ENCODE measurements at places on chromosomes 1 and 21.

GRCh38 chr1:93690921-93691789 is 9.5 kb upstream of the BCAR3 start:
- DNase-seq, result no peak

- DNase-seq, result no peak
Measured at GRCh38 chr1:29504709-29505410, 268.5 kb downstream of the PTPRU start.

DNA sequence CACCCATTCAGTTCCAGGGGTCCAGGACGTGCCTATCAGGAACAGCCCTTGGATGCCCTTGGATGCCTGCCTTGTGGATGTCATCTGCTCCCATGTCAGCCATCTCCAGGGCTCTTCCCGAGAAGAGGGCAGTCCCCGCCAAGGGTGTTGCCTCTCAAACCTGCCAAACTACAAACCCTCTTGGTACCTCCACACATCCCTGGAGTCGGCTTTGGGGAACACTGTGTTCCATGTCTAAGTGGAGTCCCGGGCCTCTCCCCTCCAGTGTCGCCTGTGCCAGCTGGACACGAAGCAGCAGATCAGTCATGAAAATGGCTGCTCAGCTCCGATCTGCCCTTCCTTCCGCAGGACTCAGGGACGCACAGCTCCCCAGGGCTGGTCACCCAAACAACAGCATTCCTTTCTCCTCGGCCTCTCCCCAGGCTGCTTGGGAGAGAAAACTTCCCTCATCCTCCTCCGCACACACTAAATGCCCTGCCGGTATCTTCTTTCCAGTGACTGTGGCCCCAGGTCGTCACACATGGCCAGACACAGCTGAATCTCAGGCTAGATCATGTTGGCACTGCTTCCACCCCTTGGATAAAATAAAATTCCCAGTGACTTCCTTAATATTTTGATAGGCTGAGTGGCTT is 53.4 kb downstream of the GALNT2 start:
- DNase-seq, result no peak

DNA sequence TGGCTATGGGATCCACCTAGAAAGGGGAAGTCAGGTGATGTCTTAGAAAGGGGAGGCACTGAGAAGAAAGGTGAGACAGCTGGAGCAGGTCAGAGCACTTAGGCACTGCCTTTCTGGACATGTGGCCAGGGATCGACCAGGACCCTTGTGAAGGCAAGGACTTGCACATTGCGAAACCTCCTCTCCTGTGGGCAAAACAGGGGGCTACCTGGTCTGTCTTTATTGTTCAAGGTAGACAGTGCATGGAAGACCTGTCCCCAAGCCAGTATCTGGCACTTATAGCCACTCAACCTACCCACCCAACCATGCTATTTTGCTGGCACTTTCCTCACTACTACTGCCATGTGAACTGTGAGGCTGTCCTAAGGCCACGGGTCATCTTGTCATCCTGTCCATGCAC is 67.2 kb downstream of the NAV1 start:
- no peak for DNase-seq

- DNase-seq, result no peak
Measured at GRCh38 chr1:15089258-15089992, 64.1 kb upstream of the TMEM51 start.

- DNase-seq, result no peak
Measured at GRCh38 chr1:164774413-164774812, 215.4 kb downstream of the PBX1 start.

DNA sequence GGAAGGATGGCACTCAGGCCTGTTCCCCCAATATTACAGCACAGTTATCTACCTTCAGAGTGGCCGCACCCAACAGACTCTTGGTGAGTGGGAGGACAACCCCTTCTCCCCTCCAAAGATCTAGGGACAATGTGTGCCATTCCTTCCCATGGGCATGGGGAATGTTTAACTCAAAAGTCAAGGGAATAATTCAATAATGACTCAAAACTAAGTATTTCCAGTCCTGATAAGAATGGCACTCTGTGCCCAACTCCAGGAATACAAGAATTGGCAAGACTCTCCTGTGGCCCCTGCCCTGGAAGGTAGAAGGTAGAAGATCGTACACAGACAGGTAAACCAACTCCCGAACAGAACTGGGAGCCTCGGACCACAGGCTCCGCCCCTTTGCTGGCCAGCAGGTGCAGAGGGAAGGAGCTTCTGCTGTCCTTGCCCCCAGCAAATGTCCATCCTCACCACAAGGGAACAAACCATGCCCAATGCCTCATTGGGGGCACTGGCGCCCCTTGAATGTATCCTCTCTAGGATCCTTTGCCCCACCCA is 514.0 kb downstream of the NPHP4 start:
- no peak for DNase-seq

DNA sequence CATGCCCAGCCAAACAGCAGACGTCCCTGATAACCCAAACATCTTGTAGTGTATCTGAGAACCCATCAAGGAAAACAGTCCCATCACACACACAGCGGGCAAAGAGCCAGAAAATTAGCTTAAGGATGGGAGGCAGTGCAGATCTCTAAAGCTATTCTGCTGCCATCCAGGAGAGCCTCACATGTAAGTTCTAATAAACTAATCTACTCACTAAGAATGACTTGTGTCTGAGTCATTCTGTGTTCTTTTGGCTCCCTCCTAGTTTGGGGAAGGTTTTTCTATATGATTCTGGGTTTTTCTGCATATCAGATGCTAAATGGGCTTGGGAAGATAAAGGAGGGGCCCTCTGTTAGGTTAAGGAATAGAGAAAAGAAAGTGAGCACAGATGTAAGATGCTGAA is 162.8 kb downstream of the HUNK start:
- no peak for DNase-seq

DNA sequence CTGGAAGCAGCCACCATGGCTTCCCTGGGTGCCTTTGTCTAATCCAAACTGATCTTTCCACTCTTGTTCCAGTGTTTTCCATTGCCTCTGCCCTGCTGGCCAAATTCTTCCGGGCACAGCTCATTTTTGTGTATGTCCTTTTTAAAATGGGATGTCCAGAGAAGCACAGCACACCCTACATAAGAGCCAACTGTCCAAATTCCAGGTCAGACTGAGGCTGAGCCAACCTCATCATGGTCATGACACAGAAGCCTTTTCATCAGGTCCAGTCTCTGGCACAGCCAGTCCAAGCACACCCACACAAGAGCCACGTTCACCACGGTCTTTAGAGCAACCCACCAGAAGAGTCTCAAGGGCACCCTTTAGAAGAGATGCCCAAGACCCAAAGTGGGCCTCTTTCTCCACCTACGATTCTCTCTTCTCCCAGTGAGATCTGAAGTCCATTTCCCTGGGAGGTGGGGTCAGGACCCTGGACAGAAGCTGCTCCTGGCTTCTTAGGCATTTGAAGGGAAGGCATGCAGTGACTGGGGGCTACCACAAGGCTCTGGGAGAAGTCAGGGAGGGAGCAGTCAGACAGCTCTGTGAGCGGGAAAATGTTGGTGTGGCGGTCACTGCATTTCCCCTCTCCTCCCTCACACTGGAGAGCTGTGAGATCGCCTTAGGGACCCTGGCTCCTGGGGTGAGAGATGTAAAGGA is 53.2 kb downstream of the SYT2 start:
- no peak for DNase-seq

GRCh38 chr1:114093624-114094362 is 59.9 kb downstream of the SYT6 start:
- no peak for DNase-seq

DNA sequence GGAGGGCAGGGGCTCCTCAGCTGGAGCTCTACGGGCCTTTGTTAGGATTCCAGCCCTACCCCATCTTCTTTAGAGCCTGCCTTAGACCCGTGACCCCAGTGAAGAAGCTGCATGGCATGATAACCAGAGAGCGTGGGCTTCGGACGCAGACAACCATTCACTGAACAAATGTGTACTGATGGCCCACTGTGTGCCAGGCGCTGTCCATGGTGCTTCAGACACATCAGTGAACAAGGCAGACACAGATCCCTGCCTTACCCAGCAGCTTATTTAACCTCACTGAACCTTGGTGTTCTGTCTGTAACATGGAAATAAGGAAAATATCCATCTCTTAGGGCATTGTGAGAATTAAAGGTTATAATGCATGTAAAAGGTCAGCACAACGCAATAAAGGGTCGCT is 9.5 kb downstream of the CHIT1 start:
- DNase-seq, result no peak

DNA sequence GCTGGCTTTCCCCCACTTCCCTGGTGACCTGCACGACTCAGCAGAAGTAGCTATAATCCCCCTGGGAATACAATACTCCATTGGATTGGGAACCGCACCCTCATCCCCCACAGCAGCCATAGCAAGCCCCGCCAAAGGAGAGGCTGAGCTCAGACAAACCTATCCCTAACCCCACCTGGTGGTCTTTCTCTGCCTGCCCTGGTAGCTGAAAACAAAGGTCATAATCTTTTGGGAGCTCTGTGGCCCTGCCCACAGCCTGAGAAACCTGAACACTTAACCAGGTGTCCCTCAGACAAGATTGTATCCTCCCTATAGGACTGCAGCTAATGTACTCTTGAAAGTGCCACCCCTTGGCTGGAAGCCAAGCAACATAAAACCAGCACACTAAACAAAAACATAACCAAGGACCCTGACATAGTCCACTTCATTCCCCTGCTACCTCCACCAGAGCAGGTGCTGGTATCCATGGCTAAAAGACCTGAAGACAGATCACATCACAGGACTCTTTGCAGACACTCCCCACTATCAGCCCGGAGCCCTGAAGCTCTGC is 71.6 kb upstream of the RUNX1 start:
- no peak for DNase-seq

DNA sequence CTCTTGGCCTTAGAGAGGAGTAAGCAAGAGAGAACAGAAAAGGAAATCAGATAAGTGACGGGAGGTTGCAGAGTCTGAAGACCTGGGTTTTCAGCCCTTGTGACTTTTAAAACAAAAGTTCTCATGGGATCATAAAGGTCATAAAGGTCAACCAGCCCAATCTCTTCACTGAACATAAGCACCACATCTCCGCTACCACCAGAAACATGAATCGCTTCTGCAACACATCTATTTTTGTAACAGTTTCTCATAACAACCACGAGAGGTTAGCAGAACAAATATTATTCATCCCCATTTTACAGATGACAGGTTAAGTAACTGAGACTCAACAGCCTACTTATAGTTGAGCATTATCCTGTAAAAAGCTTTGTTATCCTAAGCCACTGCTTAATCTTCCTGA is 5.9 kb downstream of the TRAPPC3 start:
- DNase-seq, result no peak

- DNase-seq, result no peak
Measured at GRCh38 chr1:64019818-64020217, 183.6 kb upstream of the UBE2U start.

GRCh38 chr1:8284127-8284526 is 33.8 kb upstream of the SLC45A1 start:
- DNase-seq, result no peak

DNA sequence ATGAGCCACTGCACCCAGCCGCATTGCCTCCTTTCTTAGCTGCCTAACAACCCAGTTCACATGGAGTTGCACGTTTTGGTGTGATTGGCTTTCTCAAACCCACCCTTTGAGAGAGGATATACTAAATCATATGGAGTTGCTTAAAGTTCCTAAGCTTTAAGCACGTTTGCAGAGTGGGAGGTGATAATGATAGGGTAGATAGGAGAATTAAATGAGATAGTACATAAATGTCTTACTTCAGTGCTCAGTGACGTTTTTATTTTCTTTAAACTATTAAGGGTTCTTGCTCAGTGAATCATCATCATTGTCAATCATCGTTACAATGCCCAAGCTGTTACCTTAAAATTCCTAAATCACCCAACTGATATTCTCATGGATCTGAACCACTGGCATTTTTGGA is 2.9 kb upstream of the SH3D21 start:
- DNase-seq, result no peak

GRCh38 chr1:170162459-170163246 is 16.9 kb downstream of the NTMT2 start:
- DNase-seq, result no peak

GRCh38 chr1:44424747-44425146 is 19.7 kb downstream of the RNF220 start:
- DNase-seq, result no peak

DNA sequence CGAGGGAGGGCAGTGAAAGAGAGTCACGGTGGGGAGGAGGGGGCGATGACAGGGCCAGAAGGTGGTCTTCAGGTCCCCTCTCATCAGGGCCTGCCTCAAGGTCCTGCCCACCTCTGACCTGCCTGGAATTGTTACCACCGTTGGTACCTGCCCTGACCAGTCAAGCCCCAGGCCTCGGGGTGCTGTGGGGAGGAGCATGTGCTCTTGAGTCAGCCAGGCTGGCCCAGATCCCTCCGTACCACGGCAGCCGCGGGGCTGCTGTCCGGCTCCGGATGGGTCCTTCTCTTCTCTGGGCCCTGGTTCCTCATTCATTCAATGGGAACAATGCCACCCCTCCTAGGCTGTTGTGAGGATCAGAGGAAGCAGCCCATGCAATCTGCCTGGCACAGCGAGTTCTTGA is 22.0 kb downstream of the SERINC2 start:
- no peak for DNase-seq

DNA sequence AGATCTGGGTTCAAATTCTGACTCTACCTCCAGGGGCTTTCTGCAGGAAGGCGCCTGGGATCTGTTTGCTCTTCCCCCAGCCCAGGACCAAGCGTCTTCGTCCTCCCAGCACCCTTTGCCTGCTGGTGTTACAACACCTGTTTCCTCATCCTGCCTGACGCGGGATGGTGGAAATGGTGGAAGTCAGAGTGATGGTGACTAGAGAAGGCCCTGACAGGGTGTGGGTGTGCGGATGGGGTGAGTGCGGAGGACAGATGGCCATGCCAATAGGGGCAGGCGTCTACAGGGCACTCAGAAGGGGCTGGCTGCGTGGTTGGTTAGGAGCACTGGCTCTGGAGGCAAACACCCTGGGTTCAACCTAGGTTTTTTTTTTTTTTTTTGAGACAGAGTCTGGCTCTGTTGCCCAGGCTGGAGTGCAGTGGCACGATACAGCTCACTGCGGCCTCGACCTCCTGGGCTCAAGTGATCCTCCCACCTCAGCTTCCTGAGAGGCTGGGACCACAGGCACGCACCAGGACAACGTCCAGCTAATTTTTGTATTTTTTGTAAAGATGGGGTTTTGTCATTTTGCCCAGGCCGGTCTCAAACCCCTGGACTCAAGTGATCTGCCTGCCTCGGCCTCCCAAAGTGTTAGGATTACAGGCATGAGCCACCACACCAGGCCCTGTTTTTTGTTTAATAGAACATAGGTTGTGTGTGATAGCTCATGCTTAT is 1.5 kb downstream of the THEMIS2 start:
- DNase-seq, result no peak

- peak; percentile 63 for DNase-seq
Measured at GRCh38 chr1:113871597-113872113, at the start of gene PTPN22. Gene PTPN22, minus strand, starts transcription at chr1:113871712.

DNA sequence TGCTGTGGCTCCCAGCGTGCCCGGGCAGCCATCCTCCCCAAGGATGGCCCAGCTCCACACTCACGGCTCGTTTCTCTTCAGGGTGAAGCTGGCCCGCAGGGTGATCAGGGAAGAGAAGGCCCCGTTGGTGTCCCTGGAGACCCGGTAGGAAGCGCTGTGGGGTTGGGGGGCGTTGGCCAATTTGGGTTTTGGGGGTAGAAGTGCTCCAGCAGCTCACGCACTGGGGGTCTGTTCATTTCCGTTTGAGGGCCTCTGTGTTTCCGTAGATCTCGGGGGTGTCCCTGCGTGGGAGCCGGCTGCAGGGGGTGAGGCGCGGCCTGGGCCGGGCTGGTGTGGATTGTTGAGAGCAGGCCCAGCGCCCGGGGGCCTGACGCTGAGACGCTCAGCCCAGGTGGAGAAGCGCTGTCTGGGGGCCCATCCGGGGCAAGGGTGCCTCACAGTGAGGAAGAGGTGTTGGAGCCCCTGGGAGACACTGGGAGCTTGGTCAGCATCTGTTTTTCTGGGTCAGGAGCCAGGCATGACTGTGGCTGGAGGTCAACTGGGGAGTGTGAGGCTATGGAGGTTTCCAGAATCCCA is 12.6 kb downstream of the COL6A1 start:
- DNase-seq, result no peak

Data from stimulated activated CD4-positive, alpha-beta T cell treated with anti-CD3 and anti-CD28 coated beads, TNF-alpha, amount 100 ng/mL, for 1 hour (primary cell).